ENCODE measurements at places on chromosomes 6 and 20.

DNA sequence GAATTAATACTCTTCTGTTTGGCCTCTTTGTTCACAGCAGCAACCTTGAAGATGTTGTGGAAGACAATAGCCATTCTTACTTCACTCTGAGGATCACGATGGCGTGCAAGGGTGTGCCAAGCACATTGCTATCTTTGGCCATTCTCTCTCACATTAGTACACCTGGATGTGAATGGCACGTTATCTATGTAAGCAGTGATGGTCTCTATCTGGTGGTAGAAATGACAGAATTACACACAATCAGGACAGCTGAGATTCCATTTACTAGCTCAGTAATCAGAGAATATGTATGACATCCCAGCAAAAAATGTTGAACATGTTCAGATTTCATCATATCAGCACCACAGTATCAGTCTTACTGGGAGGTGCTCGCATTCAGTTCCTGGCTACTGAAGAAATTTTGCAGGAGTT is 116.2 kb downstream of the LCA5 start:
- DNase-seq: no peak

GRCh38 chr20:8744228-8744844 is 324.6 kb upstream of the PLCB4 start:
- DNase-seq: no peak

DNA sequence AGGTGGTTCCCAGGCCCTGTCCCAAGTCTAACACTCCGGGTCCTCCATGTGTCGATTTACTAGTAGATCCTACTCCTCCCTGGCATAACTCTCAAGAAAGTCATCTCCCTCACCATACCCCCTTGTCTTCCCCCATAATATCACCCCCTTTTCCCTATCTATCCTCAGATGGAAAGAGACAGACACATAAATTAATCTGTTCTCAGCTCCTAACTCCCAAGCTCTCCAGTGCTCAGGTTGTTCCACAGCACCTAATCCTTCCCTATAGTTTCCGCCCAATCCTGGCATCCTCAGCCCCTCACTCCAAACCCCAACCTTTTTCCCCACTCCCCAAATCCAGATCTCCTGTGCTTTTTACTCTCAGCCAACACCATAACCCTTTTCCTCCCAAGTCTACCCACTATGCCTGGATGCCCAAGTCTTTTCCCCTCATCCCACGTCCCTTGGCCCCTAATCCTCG is 808 bp downstream of the ILRUN start:
- no peak for DNase-seq

- DNase-seq: no peak
Observed at GRCh38 chr20:41956338-41957074, 338.3 kb upstream of the CHD6 start.

GRCh38 chr6:10403385-10404106 is 11.3 kb downstream of the TFAP2A start:
- DNase-seq: no peak

DNA sequence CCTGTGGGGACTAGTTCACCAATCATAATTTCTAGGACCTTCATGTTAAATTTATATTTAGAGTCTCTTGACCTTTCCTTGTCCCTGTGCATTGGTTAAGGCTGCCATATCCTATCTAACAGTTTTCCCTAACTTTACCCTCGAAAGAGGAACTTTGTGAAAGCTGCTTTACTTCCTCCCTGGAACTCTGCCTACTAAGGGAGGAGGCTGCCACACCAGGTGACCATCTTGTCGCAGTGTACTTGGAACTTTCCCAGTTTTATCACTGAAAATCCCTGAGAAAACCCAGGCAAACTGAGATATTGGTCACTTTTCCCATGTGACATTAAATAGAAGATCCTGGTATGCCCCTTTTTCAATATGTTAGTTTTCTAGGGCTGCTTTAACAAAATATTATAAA is 317.6 kb upstream of the TSHZ2 start:
- no peak for DNase-seq

- DNase-seq: no peak
Observed at GRCh38 chr6:134481966-134482365, 164.1 kb upstream of the SGK1 start.

DNA sequence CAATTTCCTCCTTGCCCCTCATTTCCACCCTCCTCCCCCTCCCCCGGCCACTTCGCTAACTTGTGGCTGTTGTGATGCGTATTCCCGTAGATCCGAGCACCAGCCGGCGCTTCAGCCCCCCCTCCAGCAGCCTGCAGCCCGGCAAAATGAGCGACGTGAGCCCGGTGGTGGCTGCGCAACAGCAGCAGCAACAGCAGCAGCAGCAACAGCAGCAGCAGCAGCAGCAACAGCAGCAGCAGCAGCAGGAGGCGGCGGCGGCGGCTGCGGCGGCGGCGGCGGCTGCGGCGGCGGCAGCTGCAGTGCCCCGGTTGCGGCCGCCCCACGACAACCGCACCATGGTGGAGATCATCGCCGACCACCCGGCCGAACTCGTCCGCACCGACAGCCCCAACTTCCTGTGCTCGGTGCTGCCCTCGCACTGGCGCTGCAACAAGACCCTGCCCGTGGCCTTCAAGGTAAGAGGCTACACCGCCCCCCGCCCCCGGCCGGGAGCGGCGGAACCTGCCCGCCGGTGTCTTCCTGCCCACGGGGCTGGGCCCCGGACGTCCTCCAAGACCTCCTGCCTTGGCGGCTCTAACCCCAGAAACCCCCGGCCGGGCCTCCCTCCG is 44.9 kb upstream of the SUPT3H start:
- DNase-seq: no peak

DNA sequence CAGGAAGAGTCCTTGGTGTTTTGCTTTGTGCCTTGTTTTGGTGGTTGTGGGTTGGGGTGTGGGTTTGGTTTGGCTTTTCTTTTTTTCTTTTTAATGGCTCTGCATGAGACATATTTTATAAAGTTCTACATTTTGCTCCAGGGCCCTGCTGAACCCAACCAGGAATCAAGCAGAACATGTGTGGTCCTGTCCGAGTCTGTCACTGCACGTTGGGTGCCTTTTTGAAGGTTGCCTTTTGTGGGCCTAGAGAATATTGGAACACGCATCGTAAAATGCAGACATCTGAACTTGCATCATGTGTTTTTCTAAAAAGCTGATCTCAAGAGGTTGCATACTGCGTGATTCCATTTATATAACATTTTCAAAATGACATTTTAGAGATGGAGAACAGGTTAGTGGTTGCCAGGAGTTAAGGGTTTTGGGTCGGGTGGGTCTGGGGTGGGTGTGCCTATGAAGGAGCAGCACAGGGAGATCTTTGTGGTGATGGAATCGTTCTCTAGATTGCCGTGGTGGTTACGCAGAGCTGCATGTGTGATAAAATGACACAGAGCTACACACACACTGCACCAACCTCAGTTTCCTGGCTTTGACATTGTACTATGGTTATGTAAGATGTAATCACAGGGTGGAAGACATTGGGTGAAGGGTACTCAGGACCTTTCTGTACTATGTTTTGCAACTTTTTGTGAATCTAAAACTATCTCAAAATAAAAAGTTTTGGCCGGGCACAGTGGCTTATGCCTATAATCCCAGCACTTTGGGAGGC is 80.2 kb downstream of the EYA2 start:
- DNase-seq: no peak

GRCh38 chr6:128686084-128686483 is 165.7 kb upstream of the PTPRK start:
- DNase-seq: no peak

GRCh38 chr6:35506536-35506935 is 6.2 kb downstream of the TULP1 start:
- DNase-seq: no peak

GRCh38 chr6:129032602-129033001 is 149.7 kb downstream of the LAMA2 start:
- DNase-seq: no peak

- no peak for DNase-seq
Observed at GRCh38 chr6:18681832-18682503, 294.8 kb downstream of the RNF144B start.

Data from NCI-H2081 treated with DMSO at 0.1 percent for 48 hours (cell line).